ENCODE measurements at places on chromosomes 2 and 18. TPM values are rescaled to one million over a fixed set of nuclear protein-coding genes. Genes with fewer than 3 reads are reported as not detected.

- DNase-seq: no peak
Measured at GRCh38 chr2:224786848-224787247, 70.7 kb upstream of the CCDC195 start.

DNA sequence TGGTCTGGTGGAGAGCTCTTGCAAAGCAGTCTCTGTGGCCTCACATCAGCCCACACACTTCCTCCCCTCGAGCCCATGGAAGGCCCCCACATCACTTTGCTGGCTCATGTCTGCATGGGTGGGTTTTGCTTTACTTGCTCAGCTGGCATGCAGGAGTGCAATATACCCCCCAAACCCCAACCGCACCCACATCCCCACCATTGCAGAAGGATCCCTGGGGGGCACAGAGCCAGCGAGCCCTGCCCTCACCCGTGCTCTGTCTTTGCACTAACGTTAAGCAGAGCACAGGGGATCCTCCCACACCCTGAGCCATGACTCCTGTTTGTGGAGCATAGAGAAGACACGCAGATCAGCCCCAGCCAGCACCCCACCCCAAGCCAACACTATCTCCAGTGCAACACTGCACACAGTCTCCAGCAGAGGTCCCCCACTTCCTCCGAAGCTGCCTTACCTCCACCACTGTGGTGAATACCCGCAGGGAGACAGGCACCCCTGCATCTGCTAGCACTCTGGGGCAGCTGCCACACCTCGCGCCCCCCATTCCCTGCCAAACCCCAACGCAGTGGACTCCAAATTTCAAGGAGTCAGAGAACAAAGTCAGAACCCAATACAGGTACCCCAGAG, 177.8 kb upstream of the RGPD4 start:
- DNase-seq: no peak

DNA sequence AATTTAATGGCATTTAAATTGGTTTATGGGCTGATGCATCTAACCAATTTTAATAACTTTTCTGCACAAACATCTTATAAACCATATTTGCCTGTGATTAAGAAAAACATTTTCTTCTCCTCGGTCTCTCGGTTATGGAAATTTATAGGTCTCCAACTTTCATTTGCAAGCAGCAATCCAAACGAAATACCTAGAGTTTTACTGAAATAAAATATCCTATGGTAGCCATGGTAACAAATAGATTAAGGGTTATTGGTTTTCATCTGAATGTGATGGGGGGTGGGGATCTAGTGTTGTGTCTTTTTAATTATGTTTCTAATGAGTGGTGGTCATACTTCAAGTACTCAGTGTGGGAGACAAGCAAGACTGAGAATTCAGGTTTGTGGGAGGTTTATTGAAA, 2.9 kb downstream of the KLHL29 start:
- no peak for DNase-seq

- DNase-seq: no peak
Measured at GRCh38 chr2:139790807-139791752, 1010.9 kb upstream of the NXPH2 start.

GRCh38 chr2:118580651-118581050, 266.8 kb downstream of the EN1 start:
- DNase-seq: no peak

DNA sequence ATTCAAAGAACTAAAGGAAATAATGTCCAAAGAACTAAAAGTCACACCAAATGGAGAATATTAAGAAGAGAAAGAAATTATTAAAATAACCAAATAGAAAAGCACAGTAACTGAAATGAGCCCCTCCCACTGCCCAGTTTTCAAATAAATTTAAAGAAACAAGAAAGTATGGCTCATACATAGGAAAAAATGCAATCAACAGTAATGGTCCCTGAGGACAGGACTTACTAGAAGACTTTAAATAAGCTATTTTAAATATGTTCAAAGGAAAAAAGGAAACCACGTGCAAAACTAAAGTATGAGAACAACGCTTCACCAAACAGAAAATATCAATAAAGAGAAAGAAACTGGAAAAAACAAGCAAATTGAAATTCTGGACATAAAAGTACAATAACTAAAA, 58.9 kb downstream of the TMEM131 start:
- no peak for DNase-seq

CFAP210 gene
- total RNA-seq: not detected

RAMP1 gene
- total RNA-seq: 114 TPM

IL37 gene
- not detected for total RNA-seq

SLC19A3 gene
- total RNA-seq: 2.4 TPM
